BJ (cell line): ENCODE measurements at places on chromosomes 3 and 15.

DNA sequence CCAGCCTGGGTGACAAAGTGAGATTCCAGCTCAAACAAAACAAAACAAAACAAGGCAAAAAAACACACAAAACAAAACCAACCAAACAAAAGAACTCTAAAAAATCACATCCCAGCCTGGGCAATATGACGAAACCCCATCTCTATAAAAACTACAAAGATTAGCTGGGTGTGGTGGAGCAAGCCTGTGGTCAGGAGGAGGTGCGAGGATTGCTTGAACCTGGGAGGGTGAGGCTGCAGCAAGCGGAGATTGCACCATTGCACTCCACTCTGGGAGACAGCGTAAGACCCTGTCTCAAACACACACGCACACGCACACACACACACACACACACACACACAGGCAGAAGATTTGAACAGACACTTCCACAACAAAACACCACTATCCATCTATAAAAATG lies 99.6 kb downstream of the SHQ1 start:
- DNase-seq: no peak

- DNase-seq: no peak
Observed at GRCh38 chr3:10184250-10184649, 19.5 kb downstream of the IRAK2 start.

DNA sequence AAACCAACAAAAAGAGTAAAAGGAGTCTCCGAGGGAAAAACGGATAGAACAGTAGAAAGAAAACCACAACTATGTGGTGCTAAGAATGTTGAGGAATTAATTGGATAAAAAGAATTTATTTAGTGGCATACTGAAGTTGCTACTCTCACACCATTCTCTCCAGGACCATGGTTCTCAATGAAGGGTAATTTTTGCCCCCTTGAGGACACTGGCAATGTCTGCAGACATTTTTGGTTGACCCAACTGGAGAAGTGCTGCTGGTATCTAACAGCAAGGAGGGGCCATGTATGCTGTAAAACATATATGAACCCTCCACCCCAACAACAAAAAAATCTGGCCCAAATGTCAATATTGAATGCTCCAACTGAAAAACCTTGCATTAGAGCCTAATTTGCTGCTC lies 85.9 kb upstream of the CSPG5 start:
- no peak for DNase-seq

- no peak for DNase-seq
Observed at GRCh38 chr3:55458181-55458790, 28.8 kb downstream of the WNT5A start.

DNA sequence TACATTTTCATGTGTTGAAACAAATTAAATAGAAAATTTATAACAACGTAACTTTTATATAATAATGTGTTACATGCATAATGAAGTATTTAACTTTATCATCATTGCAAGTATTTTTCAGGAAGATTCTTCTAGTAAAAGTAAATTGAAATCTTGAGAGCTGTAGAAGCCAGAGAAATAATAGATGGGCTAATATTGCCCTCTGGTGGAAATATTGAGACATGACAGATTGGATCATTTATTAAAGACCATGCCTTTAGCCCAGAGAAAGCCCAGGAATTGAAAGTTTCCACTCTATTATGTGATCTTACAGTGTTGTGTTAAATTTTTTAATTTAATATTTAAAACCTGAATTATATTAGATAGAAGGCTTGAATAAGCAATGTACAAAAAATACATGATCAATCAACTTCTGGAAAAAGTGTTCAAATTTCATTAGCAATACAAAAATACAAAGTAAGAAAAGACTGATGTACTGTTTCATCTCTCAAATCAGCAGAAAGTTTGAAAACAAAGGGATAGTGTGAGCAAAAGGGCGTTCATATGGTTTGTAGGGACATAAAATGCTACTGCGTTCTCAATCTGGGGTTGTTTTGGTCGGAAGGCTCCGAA lies 52.7 kb upstream of the SPTSSB start:
- DNase-seq: no peak

GRCh38 chr15:79572691-79573404 lies 140.7 kb downstream of the MINAR1 start:
- no peak for DNase-seq

GRCh38 chr15:90697175-90697574 lies 20.0 kb upstream of the BLM start:
- no peak for DNase-seq

DNA sequence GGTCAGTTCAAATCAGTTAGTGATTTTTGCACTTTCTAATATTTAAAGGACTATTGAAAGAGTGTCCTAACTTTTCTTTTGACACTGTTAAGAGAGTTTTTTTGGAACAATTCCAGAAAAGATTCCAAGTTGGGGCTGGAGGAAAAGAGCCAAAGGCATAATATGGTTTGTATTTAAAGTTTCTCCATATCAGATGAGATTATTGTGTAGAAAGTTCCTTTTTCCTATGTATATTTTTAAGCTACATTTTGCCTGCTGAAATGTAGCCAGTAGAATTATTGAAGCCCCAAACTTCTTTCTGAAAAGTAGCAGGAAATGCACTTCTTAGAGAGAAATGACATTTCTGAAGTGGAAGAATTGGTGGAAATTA lies 136.5 kb upstream of the TSC22D2 start:
- no peak for DNase-seq

DNA sequence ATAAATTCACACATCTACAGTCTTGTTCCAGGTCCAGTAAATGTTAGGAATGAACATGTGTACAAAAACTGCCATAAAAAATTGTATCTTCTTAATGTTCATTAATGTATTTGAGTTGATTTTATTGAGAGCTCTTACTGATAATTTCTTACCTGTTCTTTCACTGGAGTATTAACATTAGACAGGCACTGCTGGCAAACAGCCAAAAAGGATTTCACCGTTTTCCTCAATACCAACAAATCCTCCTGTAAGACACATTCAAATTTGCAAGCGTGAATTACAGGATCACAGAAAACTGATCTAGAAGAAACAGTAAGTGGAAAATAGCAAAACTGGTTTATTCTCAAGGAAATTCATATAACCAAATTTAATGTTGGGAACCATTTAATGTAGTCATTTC lies 127.4 kb downstream of the PCCB start:
- no peak for DNase-seq
